Gastroesophageal sphincter (tissue), 4 donors: ENCODE measurements at places on chromosomes 2 and 18. TPM values are rescaled to one million over a fixed set of nuclear protein-coding genes. Genes with fewer than 3 reads are reported as not detected.

- ATAC-seq, result no peak
Measured at GRCh38 chr2:83633423-83633822, 825.7 kb downstream of the SUCLG1 start.

DNA sequence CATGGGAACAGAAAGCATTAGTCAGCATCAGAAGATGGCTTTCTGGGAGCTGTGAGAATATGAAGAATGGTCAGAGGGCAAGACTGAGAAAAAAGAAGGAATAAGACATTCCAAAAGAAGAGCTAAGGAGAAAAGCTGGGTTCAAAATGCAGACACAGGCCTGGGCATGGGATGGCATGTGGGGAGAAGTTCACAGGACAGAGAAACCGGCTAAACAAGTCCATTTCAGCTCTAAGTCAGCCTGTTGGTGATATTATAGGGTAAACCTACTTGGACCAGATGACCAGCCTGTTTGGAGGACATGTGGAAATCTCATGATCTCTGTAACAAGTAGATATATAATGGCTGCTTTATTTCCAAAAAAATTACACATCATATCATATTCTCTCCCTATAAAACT, 91.7 kb upstream of the MEIS1 start:
- ATAC-seq, result no peak

- ATAC-seq, result no peak
Measured at GRCh38 chr2:210551001-210551400, 5.4 kb upstream of the CPS1 start.

Gene TACR1
- total RNA-seq, result 2.5 TPM

Gene ARID5A
- total RNA-seq, result 98.5 TPM
